Tibial artery (tissue), 4 donors: ENCODE measurements at places on chromosomes 2 and 18.

DNA sequence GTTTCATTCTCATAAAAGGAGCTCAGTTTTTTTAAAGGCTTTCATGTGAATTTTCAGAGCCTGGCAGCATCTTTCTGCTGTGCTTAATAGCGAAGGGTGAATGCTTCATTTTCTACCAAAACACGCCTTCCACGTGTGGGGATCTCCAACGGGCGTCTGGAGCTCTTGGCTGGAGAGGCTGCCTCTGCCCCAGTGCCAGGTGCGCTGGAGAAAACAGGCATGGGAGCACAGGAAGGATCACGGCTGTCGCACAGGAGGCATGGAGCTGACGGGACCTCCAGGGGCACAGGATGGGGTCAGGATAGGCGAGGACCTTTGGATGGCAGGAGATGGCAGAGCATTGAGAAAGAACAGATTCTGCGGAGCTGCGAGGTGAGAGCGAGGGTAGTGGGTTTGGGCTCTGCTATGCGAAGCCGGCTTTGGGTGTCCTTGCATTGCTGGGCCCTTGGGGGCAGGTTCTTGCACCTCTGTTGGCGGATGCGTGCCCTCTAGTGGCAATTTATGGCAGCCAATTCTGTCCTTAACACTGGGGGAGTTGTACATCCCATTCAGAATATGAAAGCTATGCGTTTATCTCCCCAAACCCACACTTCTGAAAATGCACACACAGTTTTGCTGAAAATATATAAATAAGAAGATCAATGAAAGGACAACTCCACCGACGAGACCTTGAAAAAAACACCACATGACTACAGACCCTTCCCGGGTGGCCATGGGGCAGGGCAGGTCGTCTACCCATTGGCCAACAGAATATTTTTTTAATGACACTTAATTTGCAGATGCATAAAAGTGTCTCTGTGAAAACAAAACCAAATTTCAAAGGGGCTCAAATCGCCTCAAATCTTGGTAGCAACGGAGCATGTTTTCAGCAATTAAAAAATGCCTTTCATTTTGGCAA lies 90.4 kb upstream of the SLC35G4 start:
- no peaks in the 10 kb centered on the region for H3K36me3 ChIP-seq
- H3K27me3 ChIP-seq = no peaks in the 10 kb centered on the region
- no peak overlapping the region for H3K27ac ChIP-seq
- H3K4me1 ChIP-seq = no peaks in the 10 kb centered on the region
- no peak for DNase-seq

GRCh38 chr2:136487421-136487820 lies 277.9 kb upstream of the THSD7B start:
- DNase-seq = no peak
- no peak overlapping the region for H3K27ac ChIP-seq
- H3K4me3 ChIP-seq = no peak overlapping the region
- H3K4me1 ChIP-seq = no peaks in the 10 kb centered on the region
- H3K36me3 ChIP-seq = no peaks in the 10 kb centered on the region

DNA sequence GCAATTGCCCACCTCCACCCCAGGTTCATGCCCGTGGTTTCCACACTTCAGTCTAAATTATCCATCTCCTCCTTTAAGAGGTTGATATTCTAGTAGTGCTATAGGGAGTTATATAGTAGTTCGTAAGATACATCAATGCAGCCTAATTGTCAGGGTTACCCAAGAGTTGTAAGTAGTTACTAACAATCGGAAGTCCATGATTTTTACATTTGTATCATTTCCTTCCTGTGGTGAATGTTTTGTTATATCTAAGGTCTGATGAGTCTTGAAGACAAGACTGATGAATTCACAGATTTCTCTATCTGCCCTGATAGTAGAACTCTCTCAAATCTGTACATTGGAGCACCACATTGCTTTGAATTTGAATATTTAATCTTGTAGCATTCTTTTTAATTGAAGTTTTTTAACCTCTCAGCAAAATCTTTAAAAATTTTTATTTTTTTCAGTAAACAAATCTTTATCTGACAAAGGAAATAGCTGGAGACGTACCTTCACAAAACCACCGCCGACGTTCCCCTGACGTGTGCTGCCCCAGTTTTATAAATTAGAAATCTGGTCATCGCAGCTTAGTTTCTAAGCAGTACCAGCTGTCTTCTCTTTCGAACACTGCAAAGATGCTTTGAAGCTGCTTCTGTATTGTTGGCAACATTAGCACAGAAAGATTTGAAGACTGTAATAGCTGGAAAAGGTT lies 264.5 kb downstream of the SOCS6 start:
- H3K36me3 ChIP-seq = no peaks in the 10 kb centered on the region
- H3K27ac ChIP-seq = no peak overlapping the region

GRCh38 chr2:108554528-108554927 lies 20.3 kb downstream of the LIMS1 start:
- no peaks in the 10 kb centered on the region for H3K36me3 ChIP-seq
- no peak overlapping the region for H3K27ac ChIP-seq
- DNase-seq = no peak
- no peak overlapping the region for H3K4me3 ChIP-seq
- no peaks in the 10 kb centered on the region for H3K27me3 ChIP-seq

GRCh38 chr2:27803046-27803445 lies 31.5 kb downstream of the MRPL33 start:
- peaks cover 35% of the 10 kb centered on the region for H3K4me1 ChIP-seq
- H3K36me3 ChIP-seq = no peaks in the 10 kb centered on the region
- H3K27ac ChIP-seq = no peak overlapping the region
- no peak for DNase-seq
- no peaks in the 10 kb centered on the region for H3K27me3 ChIP-seq

GRCh38 chr2:86020984-86021383 lies 84.7 kb downstream of the POLR1A start:
- DNase-seq = peak; percentile 89
- H3K4me3 ChIP-seq = no peak overlapping the region
- no peaks in the 10 kb centered on the region for H3K4me1 ChIP-seq
- H3K36me3 ChIP-seq = no peaks in the 10 kb centered on the region
- H3K27ac ChIP-seq = peak overlapping the region; percentile 38

DNA sequence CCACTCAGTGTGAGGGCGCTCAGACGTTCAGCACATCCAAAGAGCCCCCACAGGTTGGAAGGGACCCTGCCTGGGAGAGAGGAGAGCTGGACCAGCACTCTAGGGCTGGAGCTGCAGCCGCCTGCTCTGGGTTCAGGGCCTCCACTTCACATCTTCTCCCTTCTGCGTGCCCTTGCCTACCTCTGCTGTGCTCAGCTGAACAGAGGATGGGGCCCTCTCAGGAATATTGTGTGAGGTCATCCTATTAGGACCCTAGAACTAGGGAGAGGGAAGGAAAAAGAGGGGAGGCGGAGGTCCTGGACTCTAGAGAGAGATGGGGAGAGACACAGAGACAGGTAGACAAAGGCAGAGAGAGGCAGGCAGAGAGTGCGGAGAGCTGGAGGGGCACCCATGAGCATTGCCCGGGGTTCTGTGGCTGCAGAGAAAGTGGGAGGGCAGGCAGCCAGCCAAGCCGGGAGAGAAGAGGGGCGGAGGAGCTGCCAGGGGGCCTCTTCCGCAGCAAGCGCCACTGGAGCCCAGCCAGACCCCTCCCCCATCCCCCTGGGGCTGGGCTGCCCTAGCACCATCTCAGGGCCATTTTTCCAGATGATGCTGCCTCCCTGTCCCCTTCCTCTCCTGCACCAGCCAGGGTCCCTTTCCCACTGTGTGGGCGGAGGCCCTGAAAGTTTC lies 8.3 kb upstream of the TNS1 start:
- H3K27ac ChIP-seq = no peak overlapping the region
- DNase-seq = no peak
- H3K36me3 ChIP-seq = no peaks in the 10 kb centered on the region
- peaks cover 52% of the 10 kb centered on the region for H3K4me1 ChIP-seq

- no peaks in the 10 kb centered on the region for H3K36me3 ChIP-seq
- H3K4me1 ChIP-seq = no peaks in the 10 kb centered on the region
- no peak overlapping the region for H3K4me3 ChIP-seq
- H3K27me3 ChIP-seq = no peaks in the 10 kb centered on the region
- DNase-seq = no peak
These were observed 232.1 kb upstream of the SMIM21 start for GRCh38 chr18:75659535-75660023.

DNA sequence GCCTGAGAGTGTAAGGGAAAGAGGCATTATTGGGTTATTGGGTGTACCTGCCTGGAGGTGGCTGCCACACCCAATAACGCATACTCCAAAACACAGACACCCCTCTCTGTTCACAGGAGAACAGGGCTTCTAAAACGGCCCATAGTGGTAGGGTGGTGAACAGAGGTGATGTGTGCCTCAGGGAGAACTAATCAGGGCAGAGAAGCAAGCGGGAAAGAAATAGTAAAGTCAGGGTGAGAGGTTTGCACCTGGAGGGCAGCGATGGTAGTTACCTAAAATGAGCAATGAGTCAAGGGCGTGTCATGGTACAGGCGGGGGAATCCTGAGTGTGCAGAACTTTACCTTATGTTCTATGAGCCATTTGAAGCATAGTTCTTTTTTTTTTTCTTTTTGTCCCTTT lies 21.6 kb upstream of the VPS4B start:
- no peak overlapping the region for H3K27ac ChIP-seq
- H3K27me3 ChIP-seq = no peaks in the 10 kb centered on the region
- no peak for DNase-seq
- no peaks in the 10 kb centered on the region for H3K4me1 ChIP-seq
- no peak overlapping the region for H3K4me3 ChIP-seq
- H3K36me3 ChIP-seq = no peaks in the 10 kb centered on the region

GRCh38 chr2:191255756-191256312 lies 10.6 kb downstream of the MYO1B start:
- no peak for DNase-seq
- no peaks in the 10 kb centered on the region for H3K27me3 ChIP-seq
- no peak overlapping the region for H3K27ac ChIP-seq
- no peaks in the 10 kb centered on the region for H3K36me3 ChIP-seq
- no peak overlapping the region for H3K4me3 ChIP-seq

GRCh38 chr2:206920951-206921350 lies 18.4 kb upstream of the CPO start:
- H3K27me3 ChIP-seq = no peaks in the 10 kb centered on the region
- peaks cover 2% of the 10 kb centered on the region for H3K36me3 ChIP-seq
- no peak for DNase-seq

GRCh38 chr2:151334082-151334815 lies 23.1 kb upstream of the TNFAIP6 start:
- no peaks in the 10 kb centered on the region for H3K27me3 ChIP-seq
- DNase-seq = no peak
- H3K4me1 ChIP-seq = no peaks in the 10 kb centered on the region
